Right renal pelvis (tissue), 4 donors: ENCODE measurements at places on chromosomes 1 and 21. TPM values are rescaled to one million over a fixed set of nuclear protein-coding genes. Genes with fewer than 3 reads are reported as not detected.

OR2AK2 gene
- polyA plus RNA-seq = not detected

GRCh38 chr21:45488931-45489721 is 53.1 kb downstream of the SLC19A1 start:
- DNase-seq = no peak

CHRM3 gene
- polyA plus RNA-seq = 8.1 TPM

PCAT6 gene
- 4.0 TPM for polyA plus RNA-seq

GRCh38 chr1:62450301-62450700 is 13.5 kb downstream of the USP1 start:
- no peak for DNase-seq

DNA sequence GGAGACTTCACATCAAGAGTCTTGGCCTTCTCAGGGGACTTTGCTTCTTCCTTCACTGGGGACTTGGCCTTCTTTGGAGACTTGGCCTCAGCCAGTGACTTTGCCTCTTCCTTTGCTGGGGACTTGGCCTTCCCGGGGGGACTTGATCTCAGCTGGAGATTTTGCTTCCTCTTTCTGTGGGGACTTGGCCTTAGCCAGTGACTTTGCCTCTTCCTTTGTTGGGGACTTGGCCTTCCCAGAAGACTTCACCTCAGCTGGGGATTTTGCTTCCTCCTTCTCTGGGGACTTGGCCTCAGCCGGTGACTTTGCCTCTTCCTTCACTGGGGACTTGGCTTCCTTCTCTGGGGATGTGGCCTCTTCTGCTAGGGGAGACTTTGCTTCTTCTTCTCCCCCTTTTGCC is 13.5 kb upstream of the CD2 start:
- DNase-seq = no peak

- DNase-seq = no peak
Measured at GRCh38 chr1:14292520-14292919, 306.0 kb upstream of the KAZN start.
